Right renal cortex interstitium (tissue), 3 donors: ENCODE measurements at places on chromosomes 5 and 9. TPM values are rescaled to one million over a fixed set of nuclear protein-coding genes. Genes with fewer than 3 reads are reported as not detected.

Gene MARVELD2
- polyA plus RNA-seq = 31.3 TPM

Gene POU5F2
- polyA plus RNA-seq = not detected

Gene SLC27A6
- 1.00 TPM for polyA plus RNA-seq

Gene KCNV2
- polyA plus RNA-seq = not detected

Gene C5orf52
- not detected for polyA plus RNA-seq

Gene SNCAIP
- 31.8 TPM for polyA plus RNA-seq

Gene PLAC8L1
- 0.85 TPM for polyA plus RNA-seq

Gene EGFL7
- polyA plus RNA-seq = 42.9 TPM

Gene SMIM32
- 13.3 TPM for polyA plus RNA-seq

GRCh38 chr5:107329850-107330249, 340.9 kb downstream of the EFNA5 start:
- no peak for DNase-seq

DNA sequence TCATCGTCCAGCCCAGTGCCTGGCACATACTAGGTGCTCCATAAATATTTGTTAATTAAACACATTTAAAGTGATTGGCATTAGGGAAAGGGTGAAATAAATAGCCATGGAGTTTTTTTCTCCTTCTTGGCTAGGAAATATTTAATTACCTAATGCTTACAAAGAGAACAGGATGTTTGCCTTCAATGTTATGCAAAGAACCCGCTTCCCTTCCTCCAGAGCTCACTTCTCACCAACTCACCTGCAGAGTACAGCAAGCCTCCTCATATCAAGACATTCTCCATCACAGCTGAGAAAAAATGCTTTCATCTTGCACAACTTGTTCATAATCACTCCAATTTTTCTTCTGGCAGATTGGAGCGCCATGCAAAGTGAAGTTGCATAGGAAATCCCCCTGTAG, 161.7 kb upstream of the STK32A start:
- DNase-seq = no peak

DNA sequence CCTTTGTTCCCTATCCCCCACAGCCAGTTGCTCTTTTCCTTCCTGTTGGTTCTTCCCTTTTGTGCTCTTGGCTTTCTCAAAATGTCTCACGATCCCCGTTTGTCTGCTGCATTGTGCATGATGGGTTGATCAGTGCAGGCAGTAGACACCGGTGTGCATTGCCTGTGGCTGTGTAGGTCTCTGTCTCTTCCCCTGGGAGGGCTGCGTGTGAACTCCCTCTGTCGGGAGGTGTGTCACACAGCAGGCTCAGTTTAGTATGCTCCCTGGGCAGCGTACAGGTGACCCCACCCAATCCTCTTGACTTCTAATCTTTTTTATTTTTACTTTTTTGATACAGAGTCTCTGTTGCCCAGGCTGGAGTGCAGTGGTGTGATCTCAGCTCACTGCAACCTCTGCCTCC, 265.3 kb downstream of the FSTL4 start:
- no peak for DNase-seq

DNA sequence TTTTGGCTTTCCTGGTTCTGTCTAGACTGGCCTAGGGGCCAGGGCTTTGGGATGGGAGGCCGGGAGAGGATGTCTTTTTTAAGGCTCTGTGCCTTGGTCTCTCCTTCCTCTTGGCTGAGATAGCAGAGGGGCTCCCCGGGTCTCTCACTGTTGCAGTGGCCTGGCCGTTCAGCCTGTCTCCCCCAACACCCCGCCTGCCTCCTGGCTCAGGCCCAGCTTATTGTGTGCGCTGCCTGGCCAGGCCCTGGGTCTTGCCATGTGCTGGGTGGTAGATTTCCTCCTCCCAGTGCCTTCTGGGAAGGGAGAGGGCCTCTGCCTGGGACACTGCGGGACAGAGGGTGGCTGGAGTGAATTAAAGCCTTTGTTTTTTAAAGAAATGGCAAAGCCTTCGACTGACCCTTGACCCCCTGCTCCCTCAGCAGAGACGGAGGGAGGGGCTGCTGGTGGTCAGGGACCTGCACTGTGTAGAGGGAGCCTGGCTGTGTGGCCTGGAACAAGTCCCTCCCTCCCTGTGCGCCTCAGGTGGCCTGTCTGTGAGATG, 11.1 kb downstream of the FPGS start:
- DNase-seq = no peak

DNA sequence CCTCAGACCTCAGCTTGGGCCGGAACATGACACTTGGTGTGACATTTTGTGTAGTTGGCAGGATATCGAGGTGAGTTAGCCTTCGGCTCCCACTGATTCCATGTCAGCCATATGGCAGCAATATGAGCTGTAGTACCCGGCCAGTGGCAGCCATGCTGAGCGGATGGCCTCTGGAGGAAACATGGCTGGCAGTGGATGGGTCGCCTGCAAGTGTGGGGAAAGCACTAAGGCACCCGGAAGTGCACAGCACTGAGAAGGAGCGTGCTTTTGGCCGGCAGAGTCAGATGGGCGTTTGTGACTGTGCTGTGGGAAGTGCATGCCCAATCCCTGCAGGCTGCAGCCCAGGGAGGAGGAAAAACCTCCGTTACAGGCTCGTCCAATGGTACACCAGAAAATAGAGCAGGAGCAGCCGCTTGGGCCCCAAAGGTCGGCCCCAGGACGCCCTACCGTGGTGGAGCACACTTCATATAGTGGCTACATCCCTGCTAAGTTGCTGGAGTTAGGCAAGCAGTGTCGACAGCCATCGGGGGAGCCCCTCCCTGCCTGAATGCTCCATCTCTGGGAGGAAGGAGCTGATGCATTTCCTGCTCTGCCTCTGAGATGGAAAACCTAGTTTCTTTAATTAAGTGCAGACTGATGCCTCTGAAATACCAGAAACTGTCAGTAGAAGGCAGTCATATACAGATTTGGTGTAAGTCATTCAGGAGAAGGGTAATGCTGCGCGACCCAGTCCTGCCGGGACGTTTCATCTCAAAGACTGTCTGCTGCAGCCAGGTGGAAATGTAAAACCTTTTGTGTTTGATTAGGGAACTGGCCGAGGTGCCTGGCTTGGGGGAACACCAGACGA, 2185.8 kb upstream of the ACO1 start:
- no peak for DNase-seq

DNA sequence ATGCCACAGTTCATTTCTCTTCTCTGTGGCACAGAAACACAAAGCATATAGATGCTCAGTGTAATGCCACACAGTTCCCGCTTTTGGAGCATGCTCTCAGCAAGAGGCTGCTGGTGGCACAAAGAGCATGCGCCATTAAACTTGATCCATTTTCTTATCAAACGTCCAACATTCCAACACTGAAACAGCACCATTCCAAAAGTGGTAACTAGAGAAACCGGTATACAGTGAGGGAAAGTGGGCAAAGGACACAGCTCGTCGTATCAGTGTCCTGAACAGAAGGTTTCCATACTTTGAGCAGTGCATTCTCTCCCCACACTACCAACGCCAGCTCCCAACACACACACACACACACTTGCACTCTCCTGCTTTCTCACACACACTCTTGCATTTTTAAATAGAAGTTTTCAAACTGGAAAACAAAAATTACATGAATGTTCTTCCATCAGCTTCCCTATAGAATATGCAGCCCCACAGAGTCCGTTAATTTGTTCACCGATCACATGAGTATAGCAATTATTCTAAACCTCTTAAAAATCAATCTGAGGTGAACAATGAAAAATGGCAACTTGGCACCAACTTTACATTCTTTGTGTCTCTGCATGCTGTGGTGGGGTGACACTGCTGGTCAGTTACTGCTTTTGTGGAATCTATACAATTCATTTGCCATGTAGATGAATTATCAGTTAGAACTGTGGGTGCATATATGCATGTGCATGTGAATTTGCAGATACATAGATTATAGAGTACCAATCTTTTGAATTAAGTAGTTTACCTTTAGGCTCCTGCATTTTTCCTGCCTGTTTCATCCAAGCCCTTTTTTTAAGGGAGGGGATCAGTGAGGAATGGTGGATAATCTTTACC, 5.7 kb downstream of the NFIB start:
- DNase-seq = no peak

DNA sequence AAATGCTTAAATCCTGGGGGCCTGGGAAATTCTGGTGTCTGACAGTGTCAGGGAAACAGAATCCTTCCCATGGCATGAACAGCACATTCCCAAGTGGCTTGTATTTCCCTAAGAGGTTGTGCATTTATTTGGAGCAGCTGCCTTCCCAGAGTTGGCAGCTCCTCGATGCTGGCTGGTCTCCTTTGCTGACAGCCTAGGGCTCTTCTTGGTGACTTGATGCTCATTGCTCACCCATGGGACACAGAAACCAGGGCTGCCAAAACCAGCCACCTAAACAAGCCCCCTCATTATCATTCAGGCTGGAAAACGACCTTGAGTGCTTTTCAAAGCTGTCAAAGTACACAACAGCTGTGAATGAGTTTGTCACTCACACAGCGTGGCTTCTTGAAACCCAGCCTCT, 24.2 kb downstream of the ENHO start:
- DNase-seq = no peak

GRCh38 chr5:36607838-36608783, 1.7 kb downstream of the SLC1A3 start:
- DNase-seq = no peak

DNA sequence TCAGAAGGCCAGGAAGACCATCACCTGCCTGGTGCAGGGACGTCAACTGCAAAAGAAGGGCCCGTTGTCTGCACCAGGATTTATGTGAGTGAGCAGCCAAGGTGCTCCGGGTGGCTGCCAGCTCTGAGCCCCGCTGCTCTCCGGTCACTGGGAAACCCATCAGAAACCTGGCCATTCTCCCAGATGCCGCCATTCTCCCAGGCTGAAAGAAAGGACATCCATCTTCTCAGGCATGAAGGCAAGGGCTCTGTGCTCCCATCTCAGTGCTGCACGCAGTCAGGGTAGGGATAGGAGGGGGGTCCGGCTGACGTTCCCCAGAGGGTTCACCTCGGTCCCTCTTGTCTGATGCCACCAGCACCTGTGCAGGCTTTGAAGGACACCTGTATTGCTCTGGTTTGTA, 158.4 kb downstream of the ERCC6L2 start:
- no peak for DNase-seq

- no peak for DNase-seq
Measured at GRCh38 chr5:148699028-148699427, 44.7 kb upstream of the HTR4 start.

DNA sequence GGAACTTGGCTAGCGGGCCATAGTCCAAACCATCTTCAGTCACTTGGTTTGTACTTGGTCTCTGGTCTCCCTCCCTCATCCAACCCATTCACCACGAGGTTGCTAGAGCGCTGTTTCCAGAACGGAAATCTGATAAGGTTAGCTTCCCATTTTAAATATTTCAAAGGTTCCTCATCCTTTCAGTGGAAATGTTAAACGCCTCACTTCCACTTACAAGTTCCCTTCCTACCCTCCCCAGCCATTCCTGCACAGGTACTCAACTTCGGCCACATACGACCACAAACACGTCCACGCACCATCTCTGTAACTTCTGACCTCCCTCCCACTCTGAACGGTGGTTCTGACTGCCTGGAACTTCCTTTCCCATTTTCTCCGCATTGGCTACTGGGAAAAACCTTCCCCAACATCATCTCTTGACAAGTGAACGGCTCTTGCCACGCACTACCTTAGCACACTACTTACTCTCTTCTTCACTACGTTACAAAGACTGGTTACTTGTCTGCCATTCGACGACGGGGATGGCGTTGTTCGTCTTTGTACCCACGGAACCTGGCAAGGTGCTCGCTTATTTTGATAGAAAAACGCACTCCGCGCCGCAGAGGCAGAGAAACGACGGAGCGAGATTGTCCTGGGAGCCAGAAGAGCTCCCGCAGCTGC, 629 bp downstream of the CCNH start:
- DNase-seq = no peak

DNA sequence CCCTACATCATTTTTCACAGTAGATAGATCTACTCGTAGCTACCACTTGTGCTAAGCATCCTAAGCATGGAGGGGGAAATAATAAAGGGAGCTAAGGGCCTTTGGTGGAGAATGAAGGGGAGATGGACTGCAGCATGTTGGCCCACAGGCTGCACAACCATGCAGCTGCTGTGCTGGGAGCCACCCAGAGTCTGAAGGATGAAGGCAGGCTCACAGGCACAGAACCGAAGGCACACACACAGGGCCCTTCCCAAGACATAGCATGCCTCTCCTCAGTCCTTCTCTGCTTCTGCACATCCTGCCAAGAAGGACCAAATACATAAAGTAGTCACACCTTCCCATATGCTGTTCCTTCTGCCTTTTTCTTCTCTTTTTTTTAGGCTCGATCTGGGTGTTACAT, 6.6 kb downstream of the FAM193B start:
- no peak for DNase-seq

DNA sequence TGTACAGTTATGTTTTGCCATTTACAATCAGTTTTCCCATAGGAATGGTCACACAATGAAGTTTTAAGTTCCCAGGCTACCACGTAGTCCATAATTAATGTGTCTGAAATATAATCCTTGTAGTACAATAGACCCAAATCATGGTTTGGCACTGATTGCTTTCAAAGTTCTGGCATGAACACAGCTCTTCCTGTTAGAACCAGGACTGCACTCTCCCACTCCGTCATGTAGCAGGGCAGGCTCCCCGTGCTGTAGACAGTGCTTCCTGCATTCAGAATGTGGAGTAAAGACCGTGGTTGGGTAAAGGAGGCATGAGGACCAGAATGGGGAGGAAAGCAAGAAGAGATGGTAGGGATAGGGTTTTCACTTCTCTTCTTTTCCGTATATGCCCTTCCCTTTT, 4.0 kb downstream of the SEC61B start:
- DNase-seq = no peak

GRCh38 chr9:19999491-20000057, 210.7 kb upstream of the SLC24A2 start:
- no peak for DNase-seq

GRCh38 chr9:33440609-33441008, 6.8 kb downstream of the AQP3 start:
- no peak for DNase-seq

DNA sequence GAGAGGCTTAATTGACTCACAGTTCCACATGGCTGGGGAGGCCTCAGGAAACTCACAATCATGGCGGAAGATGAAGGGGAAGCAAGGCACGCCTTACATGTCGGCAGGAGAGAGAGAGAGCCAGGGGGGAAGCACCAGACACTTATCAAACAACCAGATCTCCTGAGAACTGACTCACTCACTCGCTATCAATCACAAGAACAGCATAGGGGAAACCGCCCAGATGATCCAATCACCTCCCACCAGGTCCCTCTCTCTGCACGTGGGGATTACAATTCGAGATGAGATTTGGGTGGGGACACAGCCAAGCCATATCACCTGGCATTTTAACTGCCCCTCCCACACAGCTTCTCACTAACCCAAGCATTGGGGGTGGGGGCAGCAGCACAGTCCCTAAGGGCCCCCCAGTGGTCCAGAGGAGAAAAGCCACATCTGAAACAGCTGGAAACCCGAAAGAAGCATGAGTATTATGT, 76.1 kb upstream of the ASS1 start:
- no peak for DNase-seq

GRCh38 chr9:79896390-79896980, 324.7 kb downstream of the TLE4 start:
- DNase-seq = no peak
